ENCODE measurements at places on chromosomes 3 and 15.

DNA sequence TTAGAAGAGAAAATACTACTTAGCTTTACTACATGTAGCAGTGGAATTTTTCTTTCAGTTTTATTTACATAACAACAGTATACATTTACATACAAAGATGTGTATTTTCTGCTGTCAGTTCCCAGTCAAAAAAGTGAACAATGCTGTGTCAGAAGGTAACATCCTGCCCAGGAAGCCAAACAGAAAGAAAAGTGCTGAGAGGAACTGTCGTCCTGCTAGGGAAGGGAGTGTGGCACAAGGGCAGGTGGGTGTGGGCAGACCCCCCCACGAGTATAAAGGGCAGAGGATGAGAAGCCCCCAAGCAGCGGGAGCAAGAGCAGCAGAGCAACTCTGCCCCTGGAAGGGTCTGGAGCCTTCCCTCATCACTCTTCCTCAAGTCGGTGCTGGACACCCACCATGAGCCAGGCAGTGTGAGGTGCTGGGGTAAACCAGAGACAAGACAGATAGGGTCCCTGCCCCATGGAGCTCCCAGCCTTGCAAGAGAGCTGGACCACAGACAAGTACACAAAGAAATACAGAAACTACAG is 39.7 kb downstream of the TBC1D2B start:
- no peak for DNase-seq

- no peak for DNase-seq
Observed at GRCh38 chr3:150762662-150763121, 277 bp downstream of the SIAH2 start.

DNA sequence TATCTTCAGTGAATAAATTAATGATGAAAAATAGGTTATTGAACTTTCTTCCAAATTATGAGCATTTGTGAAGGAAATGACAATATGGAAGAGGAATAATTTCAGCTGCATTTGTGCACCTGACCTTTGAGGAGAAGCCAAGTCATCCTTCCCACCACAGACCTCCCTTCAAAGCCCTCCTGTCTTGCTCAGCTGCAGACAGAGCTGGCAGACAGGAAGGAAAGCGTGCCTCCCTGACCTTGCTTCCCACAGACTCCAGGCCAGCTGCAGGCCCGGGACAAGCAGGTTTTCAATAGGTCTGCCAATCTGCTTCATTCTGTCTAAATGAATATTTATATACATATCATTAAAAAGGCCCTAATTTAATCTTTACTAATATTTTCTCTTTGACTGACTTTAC is 152.9 kb upstream of the RBMS3 start:
- no peak for DNase-seq

DNA sequence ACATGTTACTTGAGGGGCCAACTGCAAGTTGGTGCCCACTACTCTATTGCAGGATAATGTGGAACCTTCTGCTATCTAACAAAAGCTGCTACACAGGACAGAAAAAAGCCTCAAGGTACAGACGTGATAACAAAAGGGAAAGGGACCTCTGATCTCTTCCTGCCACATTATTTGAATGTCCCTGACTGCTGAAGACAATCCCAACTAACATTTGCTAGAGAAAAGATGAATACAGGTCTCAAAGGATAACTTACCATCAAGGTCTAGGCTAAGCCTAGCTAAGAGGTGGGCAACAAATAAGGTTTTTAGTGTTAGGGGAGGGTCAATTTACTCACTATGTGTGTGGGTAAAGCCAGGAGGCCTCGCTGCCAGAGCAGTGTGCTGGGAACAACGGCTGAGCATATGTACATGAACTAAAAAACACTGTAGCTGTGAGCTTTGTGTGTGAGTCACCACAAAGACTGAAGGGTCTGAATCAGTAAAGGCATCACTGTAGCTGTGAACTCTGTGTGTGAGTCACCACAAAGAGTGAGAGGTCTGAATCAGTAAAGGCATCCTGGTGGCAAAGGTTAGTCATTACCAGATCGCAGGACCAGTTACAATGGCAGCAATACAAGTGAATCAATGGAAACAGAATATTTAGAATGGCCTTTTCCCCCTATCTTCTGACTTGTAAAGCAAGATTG is 111.7 kb downstream of the LMLN start:
- no peak for DNase-seq

GRCh38 chr15:89812011-89812846 is 2.4 kb downstream of the ANPEP start:
- peak; percentile 79 for DNase-seq
